Naive thymus-derived CD8-positive, alpha-beta T cell (primary cell): ENCODE measurements at places on chromosomes 4 and X. TPM values are rescaled to one million over a fixed set of nuclear protein-coding genes. Genes with fewer than 3 reads are reported as not detected.

DNA sequence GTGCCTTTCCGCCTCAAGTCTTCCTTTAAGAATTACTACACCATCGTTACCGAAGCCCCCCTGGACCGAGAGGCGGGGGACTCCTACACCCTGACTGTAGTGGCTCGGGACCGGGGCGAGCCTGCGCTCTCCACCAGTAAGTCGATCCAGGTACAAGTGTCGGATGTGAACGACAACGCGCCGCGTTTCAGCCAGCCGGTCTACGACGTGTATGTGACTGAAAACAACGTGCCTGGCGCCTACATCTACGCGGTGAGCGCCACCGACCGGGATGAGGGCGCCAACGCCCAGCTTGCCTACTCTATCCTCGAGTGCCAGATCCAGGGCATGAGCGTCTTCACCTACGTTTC lies 2.2 kb downstream of the PCDH10 start:
- no peak overlapping the region for H3K27ac ChIP-seq
- H3K4me3 ChIP-seq: no peak overlapping the region
- peaks cover 25% of the 10 kb centered on the region for H3K4me1 ChIP-seq
- H3K36me3 ChIP-seq: peaks cover 3% of the 10 kb centered on the region

DNA sequence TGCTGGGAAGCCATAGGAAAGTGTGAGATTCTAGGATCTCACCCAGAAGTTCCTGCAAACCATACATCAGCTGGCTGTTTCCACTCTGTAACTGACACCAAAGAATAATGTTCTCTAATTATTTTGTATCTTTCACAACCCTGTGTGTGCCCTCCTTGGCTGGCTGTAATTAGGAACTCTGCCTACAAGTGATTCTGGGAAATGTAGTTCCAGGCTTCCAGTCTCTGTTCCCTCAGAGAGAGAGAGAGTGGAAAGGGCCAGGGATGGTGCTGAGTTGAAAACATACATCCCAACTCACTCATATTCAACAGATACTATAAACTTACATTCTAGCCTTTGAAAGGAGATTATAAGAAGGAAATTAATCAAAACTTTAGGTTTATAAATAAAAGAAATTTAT lies 57.5 kb upstream of the C1QTNF7 start:
- H3K4me3 ChIP-seq: no peak overlapping the region
- peaks cover 2% of the 10 kb centered on the region for H3K4me1 ChIP-seq
- H3K27ac ChIP-seq: no peak overlapping the region
- DNase-seq: no peak
- no peaks in the 10 kb centered on the region for H3K27me3 ChIP-seq

GRCh38 chr4:128286474-128287058 lies 1.0 kb downstream of the PGRMC2 start:
- no peak for DNase-seq
- peak overlapping the region; percentile 99 for H3K27ac ChIP-seq
- no peaks in the 10 kb centered on the region for H3K27me3 ChIP-seq
- peaks cover 6% of the 10 kb centered on the region for H3K36me3 ChIP-seq
- peak overlapping the region; percentile 80 for H3K4me3 ChIP-seq
- peaks cover 52% of the 10 kb centered on the region for H3K4me1 ChIP-seq

GRCh38 chr4:75630937-75631329 lies 605 bp upstream of the CDKL2 start:
- H3K27ac ChIP-seq: peak overlapping the region; percentile 94
- H3K4me3 ChIP-seq: peak overlapping the region; percentile 91
- DNase-seq: no peak
- peaks cover 12% of the 10 kb centered on the region for H3K4me1 ChIP-seq

- H3K27me3 ChIP-seq: peaks cover 1% of the 10 kb centered on the region
- H3K4me3 ChIP-seq: no peak overlapping the region
- no peaks in the 10 kb centered on the region for H3K36me3 ChIP-seq
These were observed 16.2 kb downstream of the NPNT start for GRCh38 chr4:105911426-105911825.

- no peak overlapping the region for H3K4me3 ChIP-seq
- no peak for DNase-seq
- no peaks in the 10 kb centered on the region for H3K36me3 ChIP-seq
These were observed 74.3 kb upstream of the NAP1L5 start for GRCh38 chr4:88771883-88772450.

- no peaks in the 10 kb centered on the region for H3K4me1 ChIP-seq
- H3K4me3 ChIP-seq: no peak overlapping the region
- no peak for DNase-seq
- no peaks in the 10 kb centered on the region for H3K36me3 ChIP-seq
These were observed 69.1 kb upstream of the PUDP start for GRCh38 chrX:7216981-7217587.

DNA sequence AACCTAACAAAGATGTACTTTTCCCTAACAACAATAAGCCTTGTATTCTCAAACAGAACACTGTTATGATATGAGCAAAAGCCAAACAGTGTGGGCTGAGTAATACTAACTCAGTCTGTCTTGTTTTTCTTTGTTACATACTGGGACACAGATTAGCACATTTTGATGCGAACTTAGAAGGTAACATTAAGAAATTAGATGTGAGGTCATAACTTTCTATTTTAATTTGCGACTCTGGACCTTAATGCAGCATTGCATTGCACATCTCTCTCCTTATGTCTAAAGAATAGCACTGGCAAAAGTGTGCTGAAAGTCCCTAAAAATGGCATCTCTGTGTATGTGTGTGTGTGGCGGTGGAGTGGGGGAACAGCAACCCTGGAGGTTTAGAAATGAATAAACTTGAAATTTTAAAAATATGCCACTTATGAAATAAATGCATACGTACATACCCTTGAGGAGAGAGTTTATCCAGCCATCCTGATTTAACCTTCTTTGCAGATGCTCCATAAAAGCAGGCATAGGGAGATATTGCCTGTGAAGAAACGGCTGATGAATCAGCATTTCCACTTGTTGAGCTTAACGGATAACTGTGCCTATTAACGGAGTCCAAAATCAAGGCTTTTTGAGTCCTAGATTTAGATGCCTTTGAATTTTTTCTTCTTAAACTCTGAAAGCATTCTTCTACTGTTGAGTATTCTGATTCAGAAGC lies 34.2 kb downstream of the ARAP2 start:
- no peaks in the 10 kb centered on the region for H3K27me3 ChIP-seq
- H3K4me1 ChIP-seq: peaks cover 41% of the 10 kb centered on the region
- peak overlapping the region; percentile 87 for H3K27ac ChIP-seq

- peak overlapping the region; percentile 94 for H3K4me3 ChIP-seq
- H3K27me3 ChIP-seq: no peaks in the 10 kb centered on the region
- H3K36me3 ChIP-seq: no peaks in the 10 kb centered on the region
- DNase-seq: no peak
- peaks cover 32% of the 10 kb centered on the region for H3K4me1 ChIP-seq
These were observed 1.7 kb downstream of the SLC2A9 start for GRCh38 chr4:10019521-10020051.

GRCh38 chrX:129574214-129574613 lies 34.2 kb downstream of the OCRL start:
- H3K27me3 ChIP-seq: no peaks in the 10 kb centered on the region
- no peak overlapping the region for H3K27ac ChIP-seq
- H3K4me3 ChIP-seq: no peak overlapping the region
- H3K36me3 ChIP-seq: peaks cover 13% of the 10 kb centered on the region
- no peak for DNase-seq

DNA sequence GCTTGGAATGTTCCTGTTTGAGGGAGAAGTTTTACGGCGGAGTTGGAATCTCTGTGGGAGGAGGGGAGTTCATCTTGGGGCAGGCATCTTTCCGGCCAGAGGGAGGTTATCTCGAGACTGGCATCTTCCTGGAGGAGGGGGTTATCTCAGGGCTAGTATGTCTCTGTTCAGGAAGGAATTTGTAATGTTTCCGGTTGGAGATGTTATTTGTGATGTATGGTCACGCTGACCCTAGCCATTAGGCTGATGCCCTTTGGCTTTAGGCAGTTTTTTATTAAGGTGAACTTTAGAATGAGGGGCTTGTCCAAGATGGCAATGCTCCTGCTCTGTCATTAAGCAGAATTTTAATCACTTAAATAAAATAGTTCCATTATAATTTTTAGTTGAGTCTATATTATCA lies 449.7 kb downstream of the PCDH10 start:
- no peaks in the 10 kb centered on the region for H3K36me3 ChIP-seq
- no peaks in the 10 kb centered on the region for H3K27me3 ChIP-seq
- no peaks in the 10 kb centered on the region for H3K4me1 ChIP-seq
- no peak for DNase-seq

GRCh38 chr4:111836601-111837000 lies 308.7 kb upstream of the FAM241A start:
- H3K27ac ChIP-seq: no peak overlapping the region
- no peaks in the 10 kb centered on the region for H3K27me3 ChIP-seq
- DNase-seq: no peak
- no peaks in the 10 kb centered on the region for H3K36me3 ChIP-seq
- no peak overlapping the region for H3K4me3 ChIP-seq

GRCh38 chr4:2929469-2929868 lies 33.7 kb downstream of the NOP14 start:
- H3K27ac ChIP-seq: no peak overlapping the region
- peaks cover 14% of the 10 kb centered on the region for H3K4me1 ChIP-seq

DNA sequence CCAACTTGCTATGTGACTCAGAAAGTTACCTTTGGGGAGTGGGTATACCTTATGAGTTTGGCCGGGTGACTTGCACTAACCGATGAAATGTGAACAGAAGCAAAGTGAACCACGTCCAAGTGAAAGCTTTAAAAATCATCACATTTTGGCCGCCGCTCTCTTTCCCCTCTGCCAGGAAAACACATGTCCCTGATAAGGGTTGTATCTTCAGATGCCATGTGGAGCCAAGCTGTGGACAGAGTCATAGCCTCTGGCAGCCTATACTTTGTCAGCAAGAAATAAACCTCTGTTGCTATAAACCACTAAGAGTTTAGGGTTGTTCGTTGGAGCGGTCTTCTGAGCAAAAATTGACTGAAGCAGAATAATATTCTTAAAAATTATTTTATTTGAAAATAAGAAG lies 92.3 kb downstream of the PRDM5 start:
- H3K27me3 ChIP-seq: no peaks in the 10 kb centered on the region
- no peak for DNase-seq
- no peak overlapping the region for H3K4me3 ChIP-seq
- H3K27ac ChIP-seq: no peak overlapping the region
- H3K4me1 ChIP-seq: no peaks in the 10 kb centered on the region
- H3K36me3 ChIP-seq: peaks cover 13% of the 10 kb centered on the region

- no peak overlapping the region for H3K27ac ChIP-seq
- DNase-seq: no peak
- H3K4me3 ChIP-seq: no peak overlapping the region
- H3K36me3 ChIP-seq: no peaks in the 10 kb centered on the region
- no peaks in the 10 kb centered on the region for H3K4me1 ChIP-seq
These were observed 91.2 kb downstream of the LPAR4 start for GRCh38 chrX:78838709-78839108.

- H3K27ac ChIP-seq: no peak overlapping the region
- DNase-seq: no peak
- no peaks in the 10 kb centered on the region for H3K4me1 ChIP-seq
- H3K27me3 ChIP-seq: peaks cover 15% of the 10 kb centered on the region
These were observed 112.1 kb downstream of the ARHGAP6 start for GRCh38 chrX:11553594-11553993.

DNA sequence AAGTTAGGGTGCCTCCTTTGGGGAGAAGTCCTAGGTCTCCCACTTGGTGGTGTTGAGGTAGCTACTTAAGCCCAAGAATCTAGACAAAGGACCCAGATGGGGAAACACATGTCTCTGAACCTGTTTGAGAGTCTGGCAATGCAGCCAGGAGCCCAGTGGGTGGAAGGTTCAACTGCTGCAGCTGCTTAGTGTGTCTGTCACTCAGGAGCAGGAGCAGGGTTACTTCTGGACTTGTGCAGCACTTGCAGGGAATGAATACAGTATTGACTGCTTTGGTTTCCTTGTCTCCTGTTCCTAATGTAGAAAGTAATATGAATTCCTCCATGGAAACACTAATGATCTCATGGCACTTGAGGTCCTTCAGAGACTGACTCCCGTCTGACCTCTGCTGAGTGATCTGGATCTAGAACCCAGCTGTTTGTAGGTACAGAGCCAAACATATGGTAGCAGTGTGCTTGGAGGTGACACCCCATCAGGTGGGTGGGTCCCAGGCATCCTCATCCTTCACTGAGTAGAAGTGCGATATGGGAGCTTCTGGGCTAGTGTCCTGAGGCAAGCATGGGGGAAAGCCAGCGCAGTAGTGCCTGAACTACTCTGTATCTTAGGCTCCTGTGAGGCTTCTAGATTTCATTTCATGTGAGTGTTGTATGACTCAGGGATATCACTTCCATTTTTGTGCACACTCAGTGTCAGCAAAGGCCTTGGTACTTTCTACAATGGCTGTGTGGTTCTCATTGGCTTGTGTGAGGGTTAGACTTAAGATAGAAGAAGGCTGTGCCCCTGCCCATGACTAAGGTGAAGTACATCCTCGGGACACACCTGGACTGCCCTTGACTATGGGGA lies 85.0 kb upstream of the WDR1 start:
- peaks cover 5% of the 10 kb centered on the region for H3K27me3 ChIP-seq
- DNase-seq: no peak
- H3K4me1 ChIP-seq: no peaks in the 10 kb centered on the region
- H3K4me3 ChIP-seq: no peak overlapping the region

DNA sequence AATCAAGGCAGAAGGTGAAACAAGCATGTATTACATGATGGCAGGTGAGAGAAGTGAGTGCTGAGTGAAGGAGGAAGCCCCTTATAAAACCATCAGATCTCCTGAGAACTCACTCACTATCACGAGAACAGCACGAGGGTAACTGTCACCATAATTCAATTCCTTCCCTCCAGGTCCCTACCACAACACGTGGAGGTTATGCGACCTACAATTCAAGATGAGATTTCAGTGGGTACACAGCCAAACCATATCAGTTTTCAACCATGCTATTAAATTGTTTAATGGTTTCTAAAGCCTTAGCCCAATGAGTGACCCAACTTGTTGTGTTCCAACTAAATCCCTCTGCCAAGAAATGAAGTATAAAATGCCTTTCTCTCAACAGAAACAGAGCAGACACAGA lies 519.8 kb downstream of the GBA3 start:
- DNase-seq: no peak
- H3K27ac ChIP-seq: no peak overlapping the region
- H3K27me3 ChIP-seq: peaks cover 3% of the 10 kb centered on the region
- H3K36me3 ChIP-seq: no peaks in the 10 kb centered on the region
- H3K4me1 ChIP-seq: no peaks in the 10 kb centered on the region

Gene PABPC5
- polyA plus RNA-seq: not detected

Gene MAGEC2
- not detected for polyA plus RNA-seq

Gene ASMT
- not detected for polyA plus RNA-seq

Gene GLRB
- not detected for polyA plus RNA-seq

Gene STS
- 0.63 TPM for polyA plus RNA-seq

Gene POU4F2
- not detected for polyA plus RNA-seq

Gene CD38
- polyA plus RNA-seq: 2.0 TPM
